Motor neuron (in vitro differentiated cells): ENCODE measurements at places on chromosomes 11 and 22. TPM values are rescaled to one million over a fixed set of nuclear protein-coding genes. Genes with fewer than 3 reads are reported as not detected.

DNA sequence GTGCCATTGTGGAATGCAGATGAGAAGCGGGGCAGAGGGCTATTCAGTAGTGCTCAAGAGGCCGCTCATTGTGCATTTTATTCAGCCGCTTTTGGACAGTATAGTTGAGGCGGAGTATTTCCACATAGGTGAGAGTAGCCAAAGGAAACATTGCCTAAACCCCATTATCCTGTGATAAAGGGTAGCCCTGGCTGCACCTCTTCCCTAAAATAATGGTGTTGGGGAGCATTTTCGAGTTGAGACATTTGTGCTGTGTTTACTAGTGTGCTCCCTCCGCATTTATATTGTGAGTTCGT lies 68.8 kb downstream of the SPECC1L start:
- ATAC-seq = no peak

GRCh38 chr22:36052505-36052941 lies 23.9 kb upstream of the RBFOX2 start:
- ATAC-seq = no peak

GRCh38 chr11:36086366-36086765 lies 142.5 kb downstream of the LDLRAD3 start:
- ATAC-seq = no peak

DNA sequence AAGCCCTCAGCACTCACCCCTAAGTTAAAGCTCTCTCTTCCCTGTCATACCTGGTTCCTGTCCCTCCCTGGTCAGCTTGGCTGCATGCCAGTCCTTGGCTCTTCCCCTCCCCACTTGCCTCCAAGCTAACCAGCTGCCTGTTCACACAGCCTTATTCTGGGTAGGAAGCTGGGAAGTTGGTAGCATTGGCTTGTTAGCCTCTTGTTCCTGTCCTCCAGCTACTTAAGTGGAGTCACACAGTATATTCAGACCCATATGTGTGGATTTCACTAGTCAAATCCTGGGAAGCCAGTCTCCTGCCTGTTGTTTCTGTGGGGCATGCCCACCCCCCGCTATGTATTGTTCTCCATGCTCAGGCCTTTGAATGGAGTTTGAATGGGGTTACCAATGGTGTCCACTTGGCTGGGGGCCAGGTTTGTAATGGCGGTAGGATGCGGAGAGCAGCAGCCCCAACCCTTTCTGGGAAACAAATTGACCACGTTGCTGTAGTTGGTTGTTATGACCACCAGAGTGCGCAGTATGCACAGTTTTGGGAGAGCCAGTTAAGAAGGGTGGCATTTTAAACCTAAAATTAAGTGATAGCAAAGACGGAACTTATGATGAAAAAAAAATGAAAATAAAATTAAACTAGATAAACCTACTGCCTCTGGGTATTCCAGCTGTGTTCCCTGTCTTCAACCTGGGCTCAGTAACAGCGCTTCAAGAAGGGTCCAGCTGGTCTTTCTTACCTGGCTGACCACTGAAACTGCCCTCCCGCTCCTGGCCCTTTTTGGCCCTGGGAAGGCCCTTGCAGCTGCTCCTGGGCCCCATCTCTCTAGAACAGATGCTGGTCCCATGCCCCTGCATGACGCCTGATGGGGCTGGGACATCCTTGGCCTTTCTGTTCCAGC lies 10.7 kb upstream of the RPS3 start:
- ATAC-seq = peak; percentile 84

DNA sequence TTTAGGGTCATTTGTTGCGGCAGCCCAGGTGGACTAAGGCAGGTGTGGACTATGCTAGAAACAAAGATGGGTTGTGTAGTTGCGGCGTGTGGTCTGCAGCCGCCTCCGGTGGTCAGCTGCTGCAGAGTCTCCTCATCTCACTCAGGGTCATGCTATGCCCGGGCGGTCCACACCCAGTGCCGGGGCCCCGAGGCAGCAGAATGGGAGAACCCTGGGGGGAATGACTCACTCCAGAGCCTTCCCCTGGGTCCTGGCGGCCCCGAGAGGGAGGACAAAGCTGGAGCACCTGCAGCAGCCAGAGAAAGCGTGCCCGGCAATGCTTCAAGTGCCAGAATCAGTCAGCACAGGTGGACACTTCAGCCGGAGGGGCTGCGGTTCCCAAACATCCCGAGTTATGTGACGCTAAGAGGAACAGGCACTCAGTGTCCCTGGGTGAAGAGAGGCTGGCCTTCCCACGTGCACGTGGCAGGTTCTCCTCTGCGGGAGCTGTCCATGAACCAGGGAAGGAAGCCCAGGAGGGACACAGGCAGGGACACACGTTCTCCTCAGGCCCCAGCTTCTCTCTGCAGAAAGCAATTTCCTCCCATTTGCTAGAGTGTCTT lies 289.6 kb upstream of the B3GAT1 start:
- ATAC-seq = peak; percentile 39

- ATAC-seq = no peak
Measured at GRCh38 chr11:44863231-44863630, 87.5 kb downstream of the TP53I11 start.

DNA sequence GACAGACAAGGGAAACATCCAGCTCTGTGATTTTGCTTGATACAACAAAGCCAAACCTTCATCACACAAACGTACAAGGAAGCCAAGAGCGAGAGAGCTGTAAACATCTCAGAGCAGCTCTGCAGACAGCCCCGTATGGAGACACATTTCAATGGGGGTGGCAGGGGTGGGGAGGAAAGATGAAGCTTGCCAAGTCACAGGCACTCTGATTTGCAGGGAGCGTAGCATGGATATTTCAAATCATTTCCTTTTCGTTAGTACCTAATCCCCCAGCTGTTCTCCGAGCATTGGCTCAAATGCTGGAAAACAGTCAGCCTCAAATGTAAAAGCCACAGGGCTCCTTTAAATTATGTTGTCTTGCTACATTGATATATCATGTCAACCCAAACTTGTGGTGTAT lies 458.9 kb upstream of the CADM1 start:
- no peak for ATAC-seq

GRCh38 chr22:37254867-37255233 lies 10.8 kb upstream of the RAC2 start:
- ATAC-seq = peak; percentile 11

GRCh38 chr22:45866646-45867117 lies 110.3 kb downstream of the WNT7B start:
- ATAC-seq = peak; percentile 6

- no peak for ATAC-seq
Measured at GRCh38 chr22:25511725-25512124, 52.8 kb upstream of the GRK3 start.

GRCh38 chr22:22810018-22810427 lies 77.6 kb upstream of the IGLL5 start:
- ATAC-seq = no peak

DNA sequence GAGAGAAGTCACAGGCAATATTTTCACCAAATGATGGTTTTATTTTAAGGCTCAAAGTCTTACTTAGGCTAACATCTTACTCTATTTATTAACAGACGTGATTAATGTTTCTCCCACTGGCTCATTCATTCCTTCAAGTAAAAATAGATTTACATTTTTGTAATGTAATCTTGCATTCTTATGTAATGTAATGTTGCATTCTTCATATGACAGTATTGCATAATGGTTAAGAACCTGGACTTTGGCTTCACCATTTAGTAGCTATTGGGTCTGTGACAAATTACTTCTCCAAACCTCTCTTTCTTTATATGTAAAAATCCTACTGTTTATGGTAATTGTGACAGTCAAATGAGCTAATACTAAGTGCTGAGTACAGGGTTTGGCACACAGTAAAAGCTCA lies 3.3 kb upstream of the DIXDC1 start:
- no peak for ATAC-seq

DNA sequence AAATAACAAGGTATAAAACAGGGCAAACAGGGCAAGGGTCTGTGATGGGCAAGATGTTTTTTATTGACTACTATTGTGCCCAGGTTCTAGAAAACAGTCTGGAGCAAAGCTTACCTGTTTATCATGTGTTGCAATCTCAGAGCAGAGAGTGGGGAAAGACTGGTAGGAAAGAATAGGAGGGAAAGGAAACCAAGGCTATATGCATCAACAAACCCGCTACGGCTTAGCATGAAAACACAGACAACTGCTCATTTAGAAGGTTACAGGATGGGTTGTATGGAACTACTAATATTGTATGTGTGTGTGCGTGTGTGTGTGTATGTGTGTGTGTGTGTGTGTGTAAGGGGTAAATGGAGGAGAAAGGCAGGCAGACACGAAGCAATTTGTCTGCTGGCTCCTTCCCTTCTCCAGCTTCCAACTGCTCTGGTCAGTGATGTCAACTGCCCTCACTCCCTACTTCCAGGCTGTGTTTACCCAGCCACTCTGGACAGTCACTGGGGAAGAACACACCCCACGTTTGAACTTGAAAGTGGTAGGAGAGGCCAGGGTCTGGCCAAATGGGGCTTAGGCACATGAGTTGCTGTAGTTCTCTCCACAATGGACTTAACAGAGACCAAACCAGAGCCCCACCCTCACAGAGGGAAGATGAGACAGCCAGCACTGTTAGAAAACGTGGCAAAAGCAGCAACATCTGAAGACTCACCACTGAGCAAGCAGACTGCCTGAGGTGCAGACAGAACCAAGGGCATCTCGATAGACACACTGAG lies 47.0 kb downstream of the GAB2 start:
- peak; percentile 97 for ATAC-seq

DNA sequence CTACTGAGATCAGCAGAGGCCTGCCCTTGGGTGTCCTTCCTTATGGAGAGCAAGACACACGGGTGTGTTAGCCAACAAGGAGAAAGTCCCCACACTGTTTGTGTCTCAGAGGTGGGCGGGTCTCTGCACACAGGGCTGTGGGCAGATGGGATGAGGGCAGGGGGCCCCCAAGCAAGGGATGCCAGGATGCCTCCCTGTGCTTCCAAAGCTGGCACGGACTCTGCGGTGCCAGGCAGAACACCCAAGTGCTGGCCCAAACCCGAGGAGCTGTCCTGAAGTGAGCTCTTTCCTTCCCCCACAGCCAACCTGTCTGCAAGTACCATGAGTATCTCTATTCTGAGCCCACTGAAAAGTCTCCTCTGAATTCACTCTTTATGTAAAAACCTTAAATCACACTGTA lies 273.3 kb downstream of the CTTN start:
- no peak for ATAC-seq

DNA sequence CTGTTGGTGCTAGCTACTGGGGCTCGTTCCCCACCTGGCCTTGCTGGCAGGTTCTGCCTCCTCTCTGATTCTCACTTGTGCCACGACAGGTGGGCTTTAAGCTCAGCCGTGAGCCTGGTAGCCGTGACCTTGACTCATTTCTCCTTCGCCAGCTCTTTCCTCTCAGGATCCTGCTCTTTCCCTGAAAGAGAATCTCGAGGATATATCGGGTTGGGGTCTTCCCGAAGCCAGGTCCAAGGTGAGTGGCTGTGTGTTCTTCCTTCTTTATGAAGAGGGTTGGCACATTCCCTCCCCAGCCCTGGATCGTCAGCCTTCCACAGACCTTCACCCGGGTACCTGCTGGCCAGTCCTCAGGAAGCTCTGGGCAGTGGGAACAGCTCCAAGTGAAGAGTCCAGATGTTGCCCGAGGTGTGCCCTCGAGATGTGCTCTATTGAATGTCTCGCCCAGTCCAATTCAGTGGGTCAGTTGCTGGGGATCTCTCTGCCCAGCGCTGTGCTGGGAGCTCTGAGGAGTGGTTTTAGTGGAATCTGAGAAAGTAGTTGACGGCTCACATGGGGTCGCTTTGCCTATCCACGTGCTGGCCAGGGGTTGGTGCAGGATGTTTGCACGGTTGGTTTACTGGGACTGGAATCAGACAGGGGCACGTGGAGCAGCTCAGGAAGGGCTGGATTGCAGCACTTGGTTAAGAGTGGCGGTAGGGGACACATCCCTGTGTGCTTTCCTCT lies 1.4 kb downstream of the ZNF74 start:
- no peak for ATAC-seq

- ATAC-seq = no peak
Measured at GRCh38 chr11:47204637-47204989, 10.2 kb upstream of the DDB2 start.

DNA sequence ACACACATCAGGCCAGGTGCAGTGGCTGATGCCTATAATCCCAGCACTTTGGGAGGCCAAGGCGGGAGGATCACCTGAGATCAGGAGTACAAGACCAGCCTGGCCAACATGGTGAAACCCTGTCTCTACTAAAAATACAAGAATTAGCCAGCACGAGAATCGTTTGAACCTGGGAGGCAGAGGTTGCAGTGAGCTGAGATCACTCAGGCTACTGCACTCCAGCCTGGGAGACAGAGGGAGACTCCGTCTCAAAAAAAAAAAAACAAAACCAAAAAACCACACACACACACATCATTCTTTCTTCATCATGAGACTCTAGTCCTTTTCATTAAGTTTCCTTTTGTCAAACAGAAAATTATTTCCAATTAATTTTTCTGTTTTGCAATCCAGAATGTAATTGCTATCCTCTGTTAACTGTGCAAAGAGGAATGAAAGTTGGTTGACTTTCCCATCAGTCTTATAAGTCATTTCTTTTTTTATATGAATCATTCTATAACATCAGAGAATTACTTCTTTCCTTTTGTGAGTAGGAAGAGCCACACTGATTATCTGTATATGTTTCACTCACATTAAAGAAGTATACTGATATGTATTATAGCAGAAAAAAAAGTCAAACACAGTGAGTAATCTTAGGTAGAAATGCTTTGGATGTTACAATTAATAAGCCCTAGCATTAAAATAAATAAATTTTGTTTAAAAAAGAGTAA lies 52.2 kb downstream of the HORMAD2 start:
- no peak for ATAC-seq

DNA sequence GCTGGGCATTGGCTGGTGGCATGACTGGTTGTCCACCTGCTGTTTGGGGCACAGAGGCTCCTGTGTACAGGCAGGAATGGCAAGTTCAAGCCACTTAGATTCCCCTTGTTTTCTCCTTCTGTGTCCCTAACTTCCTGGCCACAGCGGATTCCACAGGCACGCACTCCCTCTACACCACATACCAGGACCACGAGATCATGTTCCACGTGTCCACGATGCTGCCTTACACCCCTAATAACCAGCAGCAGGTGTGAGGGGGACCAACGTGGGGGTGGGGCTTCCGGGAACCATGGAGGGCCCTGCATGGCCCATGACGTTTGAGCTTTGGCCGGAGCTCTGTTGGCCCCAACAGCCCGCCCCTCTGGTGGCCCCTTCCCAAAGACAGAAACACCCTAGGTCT lies 7.8 kb downstream of the SIPA1 start:
- ATAC-seq = no peak

- no peak for ATAC-seq
Measured at GRCh38 chr11:65968600-65969482, 7.3 kb downstream of the SART1 start.

GRCh38 chr11:128881221-128881620 lies 9.9 kb upstream of the KCNJ5 start:
- peak; percentile 22 for ATAC-seq

Gene MYOD1
- 0.09 and 0.17 TPM in 2 replicates for total RNA-seq

Gene ARHGEF12
- 50.2 and 57.0 TPM in 2 replicates for total RNA-seq

Gene SORL1
- total RNA-seq = 31.2 and 32.8 TPM in 2 replicates

Gene NXPE4
- total RNA-seq = not detected in 2 replicates

Gene SYT12
- 2.5 and 3.2 TPM in 2 replicates for total RNA-seq

Gene TMEM132A
- total RNA-seq = 87.0 and 101 TPM in 2 replicates

Gene KRTAP5-7
- total RNA-seq = 0.16 and 0.23 TPM in 2 replicates

Gene RFPL2
- 0.69 and 0.71 TPM in 2 replicates for total RNA-seq

Gene SAA1
- not detected in 2 replicates for total RNA-seq

Gene AMBRA1
- total RNA-seq = 22.5 and 24.8 TPM in 2 replicates

Gene LRRC55
- 0.05 and 0.10 TPM in 2 replicates for total RNA-seq

Gene BEST1
- total RNA-seq = 10.6 and 10.7 TPM in 2 replicates

Gene C11orf65
- 1.4 and 1.9 TPM in 2 replicates for total RNA-seq

Gene MLC1
- 85.3 and 99.4 TPM in 2 replicates for total RNA-seq
